Suppressor macrophage (primary cell): ENCODE measurements at places on chromosomes 2 and 18.

- DNase-seq: no peak
Observed at GRCh38 chr2:230863442-230864121, 1.2 kb upstream of the ITM2C start.

DNA sequence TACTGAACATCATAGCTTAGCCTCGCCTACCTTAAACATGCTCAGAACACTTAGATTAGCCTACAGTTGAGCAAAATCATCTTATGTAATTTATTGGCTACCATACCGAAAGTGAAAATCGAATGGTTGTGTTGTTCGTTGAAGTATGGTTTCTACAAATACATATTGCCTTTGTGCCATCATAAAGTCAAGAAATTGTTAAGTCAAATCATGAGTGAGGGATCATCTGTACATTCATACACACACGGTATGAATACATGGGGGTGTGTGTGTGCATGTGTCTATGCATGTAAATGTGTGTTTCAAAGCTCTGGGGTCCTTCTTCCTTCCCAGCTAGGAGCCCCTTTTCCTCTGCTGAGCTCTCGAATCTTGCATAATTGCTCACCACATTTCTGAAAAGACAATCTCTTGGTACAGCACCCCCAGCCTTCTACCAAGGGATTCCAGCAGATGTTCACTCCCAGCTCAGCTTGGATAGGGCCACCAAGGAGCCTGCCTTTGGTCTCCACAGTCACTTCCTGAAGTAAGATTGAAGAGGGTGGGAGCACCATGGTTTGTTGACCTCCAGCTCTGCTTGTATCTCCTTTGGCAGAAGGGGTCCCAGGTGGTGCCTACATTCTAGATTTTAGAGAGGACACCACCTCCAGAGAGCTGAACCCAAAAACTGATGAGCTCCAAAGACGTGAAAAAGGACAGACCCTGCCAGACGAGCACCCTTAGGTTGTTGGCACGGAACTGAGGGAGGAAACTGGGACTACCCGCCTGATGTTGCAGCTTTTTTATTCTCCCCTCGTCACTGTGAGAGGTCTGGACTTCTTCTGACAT, 33.2 kb upstream of the CYP1B1 start:
- DNase-seq: no peak

GRCh38 chr18:3061581-3062312, 48.8 kb upstream of the LPIN2 start:
- DNase-seq: no peak

DNA sequence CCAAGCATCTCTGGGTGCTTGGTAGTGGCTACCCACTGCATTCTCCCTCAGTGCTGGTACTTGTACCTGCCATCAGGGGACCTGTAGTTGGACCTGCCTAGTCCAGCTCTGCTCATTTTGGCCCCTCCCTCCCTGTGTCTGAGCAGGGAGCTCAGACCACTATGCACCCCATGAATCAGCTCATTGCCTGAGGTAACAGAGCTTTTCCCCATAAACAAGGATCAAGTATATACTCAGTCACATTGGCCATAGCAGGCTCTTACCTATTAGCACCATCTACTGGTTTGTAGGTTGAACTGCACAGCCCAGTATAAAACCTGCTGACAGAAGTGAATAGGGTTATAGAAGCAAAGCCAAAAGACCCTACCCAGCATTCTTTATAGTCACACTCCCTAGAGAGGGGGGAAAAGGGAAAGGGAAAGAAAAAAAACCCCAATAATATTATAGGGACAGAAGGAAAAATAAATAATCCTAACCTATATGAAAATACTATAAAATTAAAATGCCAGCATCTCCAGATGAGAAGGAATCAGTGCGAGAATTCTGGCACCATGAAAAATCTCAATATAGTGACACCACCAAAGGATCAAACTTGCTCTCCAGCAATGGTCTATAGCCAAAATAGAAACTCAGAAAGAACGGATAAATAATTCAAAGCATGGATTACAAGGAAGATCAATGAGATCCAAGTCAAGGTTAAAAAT, 6.9 kb upstream of the FLACC1 start:
- peak; percentile 51 for DNase-seq

- DNase-seq: no peak
Observed at GRCh38 chr2:148350199-148350598, 294.4 kb upstream of the EPC2 start.

- DNase-seq: no peak
Observed at GRCh38 chr2:36871068-36871707, 95.1 kb downstream of the STRN start.

DNA sequence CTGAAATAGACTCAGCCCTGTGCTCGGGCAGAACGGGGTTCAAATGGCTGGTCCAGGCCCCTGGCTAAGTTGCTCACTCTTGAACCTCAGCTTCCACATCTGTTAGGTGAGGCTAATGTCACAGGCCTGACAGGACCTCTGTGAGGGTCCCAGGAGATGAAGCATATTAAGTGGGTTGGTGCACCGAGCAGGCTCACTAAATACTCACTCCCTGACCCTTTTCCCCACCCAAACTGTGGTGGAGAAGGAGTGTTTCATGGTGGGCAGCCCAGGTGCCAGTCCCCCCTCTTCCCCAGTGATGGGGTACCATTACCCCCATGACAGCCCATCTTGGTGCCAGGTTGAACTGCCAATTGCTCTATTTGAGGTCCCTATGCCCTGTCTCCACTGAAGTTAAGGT, 286.0 kb downstream of the MYCN start:
- no peak for DNase-seq

DNA sequence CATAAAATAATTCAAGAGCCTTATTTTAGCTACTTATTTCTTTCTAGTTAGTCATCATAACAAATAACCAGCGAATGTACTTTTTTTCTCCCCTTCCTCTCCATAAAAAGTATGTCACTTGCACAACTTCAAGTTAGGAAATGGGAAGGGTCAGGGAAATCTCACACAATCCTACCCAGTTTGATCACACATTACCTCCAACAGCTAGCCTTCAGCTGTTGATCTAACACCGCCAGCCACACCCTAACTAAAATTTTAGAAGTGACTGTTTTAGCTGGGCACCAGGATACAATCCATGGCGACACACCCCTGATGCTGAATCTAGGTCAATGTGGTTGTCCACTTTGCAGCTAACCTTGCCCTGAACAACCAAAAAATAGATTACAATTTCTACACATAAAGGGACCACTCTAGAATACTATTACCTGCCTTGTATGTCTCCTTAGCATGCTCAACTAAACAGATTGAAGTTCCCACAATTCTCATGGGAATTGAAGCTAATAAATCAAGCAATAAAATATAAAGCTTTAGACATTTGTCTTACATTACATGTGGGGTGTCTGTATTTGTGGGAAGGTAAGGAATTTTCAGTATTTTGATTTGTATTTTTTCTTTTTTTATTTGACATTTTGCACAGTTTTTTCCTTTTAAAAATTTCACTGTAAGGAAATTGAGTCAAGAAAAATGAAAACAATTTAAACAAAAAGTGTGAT, 7.3 kb upstream of the COL3A1 start:
- no peak for DNase-seq

DNA sequence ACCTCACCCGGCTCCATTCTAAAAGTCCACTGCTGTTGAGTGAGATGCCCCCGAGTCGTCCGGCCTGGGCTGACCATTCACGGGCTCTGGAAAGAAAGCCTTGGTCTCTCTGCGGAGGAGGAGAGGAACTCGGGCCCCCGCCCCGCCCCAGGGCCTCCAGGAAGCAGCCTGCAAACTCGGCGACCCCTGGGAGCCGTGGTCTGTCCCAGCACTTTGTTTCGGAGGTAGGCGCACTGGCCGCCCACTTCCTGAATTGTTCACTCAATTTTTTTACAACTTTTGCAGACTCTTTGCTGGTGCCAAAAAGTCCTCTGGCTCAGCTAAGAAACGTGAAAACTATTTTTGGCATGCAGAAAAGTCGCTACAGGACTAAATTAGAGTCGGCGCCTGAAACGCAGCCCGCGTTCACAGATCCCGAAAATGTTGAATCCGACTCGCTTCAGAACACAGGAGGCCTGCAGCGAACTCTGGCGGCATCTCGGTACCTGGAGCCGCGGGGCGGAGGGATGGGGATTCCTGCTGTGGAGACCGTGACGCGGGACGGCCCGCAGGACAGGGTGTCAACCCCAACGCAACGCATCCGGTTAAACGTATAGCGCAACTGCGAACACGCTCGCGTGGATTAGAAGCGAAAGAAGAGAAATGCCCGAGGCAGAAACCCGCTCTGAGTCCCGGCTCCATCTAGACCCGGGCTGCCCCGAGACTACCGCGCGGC, 1.5 kb downstream of the PXDN start:
- no peak for DNase-seq

GRCh38 chr2:157442191-157442590, 1.7 kb downstream of the CYTIP start:
- DNase-seq: no peak

- DNase-seq: no peak
Observed at GRCh38 chr18:6781796-6782195, 52.3 kb downstream of the ARHGAP28 start.

DNA sequence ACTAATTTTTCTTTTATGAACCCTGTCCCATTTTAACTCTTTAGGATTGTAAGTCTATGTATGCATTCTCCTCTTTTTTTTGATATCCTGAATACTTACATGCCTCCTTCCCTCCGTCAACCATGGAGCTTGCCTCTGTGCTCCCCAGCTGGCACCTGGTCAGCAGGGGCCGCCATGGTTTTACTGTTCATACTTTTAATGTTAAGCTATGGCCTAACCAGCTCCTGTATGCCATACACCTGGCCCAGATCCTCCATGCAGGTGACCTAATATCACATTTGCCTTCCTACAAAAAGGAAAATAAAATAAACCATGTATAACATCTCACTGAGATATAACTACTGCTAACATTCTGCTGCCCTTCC, 283.1 kb upstream of the TRIB2 start:
- DNase-seq: no peak

GRCh38 chr18:74819433-74820059, 221.9 kb downstream of the ZNF407 start:
- no peak for DNase-seq

DNA sequence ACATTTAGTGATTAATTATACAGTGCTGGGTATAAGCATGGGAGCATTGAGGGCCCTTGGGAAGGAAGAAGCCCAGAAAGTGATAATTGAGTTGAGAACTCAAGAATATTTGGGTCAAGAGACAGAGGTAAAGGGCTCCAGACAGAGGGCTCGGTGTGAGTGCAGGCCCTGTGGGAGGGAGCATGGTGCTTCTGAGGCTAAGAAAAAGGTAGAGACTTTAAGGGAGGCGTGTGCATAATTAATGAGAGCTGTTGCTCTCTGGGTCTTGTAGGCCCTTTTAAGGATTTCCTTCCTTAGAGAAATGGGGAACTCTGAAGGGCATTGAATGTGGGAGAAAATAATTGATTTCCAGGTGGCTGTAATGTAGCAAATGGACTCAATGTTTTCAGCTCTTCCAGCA, 735.0 kb upstream of the POU3F3 start:
- DNase-seq: no peak

- DNase-seq: no peak
Observed at GRCh38 chr2:170587117-170587516, 128.0 kb upstream of the SP5 start.

DNA sequence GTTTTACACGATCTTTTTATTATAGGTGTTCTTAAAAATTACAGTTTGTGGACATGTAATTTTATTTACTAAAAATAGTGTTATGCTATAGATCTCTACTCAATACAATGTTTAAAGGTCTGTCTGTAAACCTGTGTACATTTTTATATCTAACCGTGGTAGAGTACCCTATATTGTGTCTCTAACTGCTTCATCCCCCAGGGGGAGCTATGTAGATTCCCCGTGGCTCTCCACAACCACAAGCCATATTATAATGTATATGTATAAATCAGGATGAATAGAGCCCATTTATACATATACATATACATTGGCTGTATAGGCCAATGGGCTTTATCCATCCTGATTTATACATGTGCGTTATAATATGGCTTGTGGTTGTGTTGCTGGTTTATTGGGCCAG, 59.4 kb downstream of the ADAM23 start:
- DNase-seq: no peak

DNA sequence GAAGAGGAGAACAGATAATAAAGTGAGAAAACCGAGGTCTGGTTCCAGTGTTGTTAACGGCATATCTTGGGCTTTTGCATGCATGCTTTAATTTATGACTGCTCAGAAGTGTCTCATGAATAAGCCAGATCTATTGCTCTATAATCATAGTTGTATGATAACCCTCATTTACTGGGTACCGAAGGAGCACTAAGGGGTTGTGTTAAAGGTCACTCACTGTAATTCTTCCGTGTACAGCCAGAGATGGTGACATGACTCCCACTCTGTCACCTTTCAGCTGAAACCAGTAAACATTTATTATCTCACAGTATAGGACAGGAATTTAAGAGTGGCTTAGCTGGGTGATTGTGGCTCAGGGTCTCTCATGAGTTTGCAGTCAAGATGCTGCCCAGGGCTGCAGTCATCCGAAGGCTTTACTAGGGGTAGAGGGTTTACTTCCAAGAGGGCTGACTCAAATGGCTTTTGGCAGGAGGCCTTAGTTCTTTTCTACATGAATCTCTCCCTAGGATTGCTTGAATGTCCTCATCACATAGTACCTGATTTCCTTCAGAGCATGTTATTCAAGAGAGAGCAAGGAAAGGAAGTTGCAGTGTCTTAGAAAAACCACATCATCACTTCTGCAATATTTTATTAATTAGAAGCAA, 107.0 kb downstream of the NAB1 start:
- no peak for DNase-seq

DNA sequence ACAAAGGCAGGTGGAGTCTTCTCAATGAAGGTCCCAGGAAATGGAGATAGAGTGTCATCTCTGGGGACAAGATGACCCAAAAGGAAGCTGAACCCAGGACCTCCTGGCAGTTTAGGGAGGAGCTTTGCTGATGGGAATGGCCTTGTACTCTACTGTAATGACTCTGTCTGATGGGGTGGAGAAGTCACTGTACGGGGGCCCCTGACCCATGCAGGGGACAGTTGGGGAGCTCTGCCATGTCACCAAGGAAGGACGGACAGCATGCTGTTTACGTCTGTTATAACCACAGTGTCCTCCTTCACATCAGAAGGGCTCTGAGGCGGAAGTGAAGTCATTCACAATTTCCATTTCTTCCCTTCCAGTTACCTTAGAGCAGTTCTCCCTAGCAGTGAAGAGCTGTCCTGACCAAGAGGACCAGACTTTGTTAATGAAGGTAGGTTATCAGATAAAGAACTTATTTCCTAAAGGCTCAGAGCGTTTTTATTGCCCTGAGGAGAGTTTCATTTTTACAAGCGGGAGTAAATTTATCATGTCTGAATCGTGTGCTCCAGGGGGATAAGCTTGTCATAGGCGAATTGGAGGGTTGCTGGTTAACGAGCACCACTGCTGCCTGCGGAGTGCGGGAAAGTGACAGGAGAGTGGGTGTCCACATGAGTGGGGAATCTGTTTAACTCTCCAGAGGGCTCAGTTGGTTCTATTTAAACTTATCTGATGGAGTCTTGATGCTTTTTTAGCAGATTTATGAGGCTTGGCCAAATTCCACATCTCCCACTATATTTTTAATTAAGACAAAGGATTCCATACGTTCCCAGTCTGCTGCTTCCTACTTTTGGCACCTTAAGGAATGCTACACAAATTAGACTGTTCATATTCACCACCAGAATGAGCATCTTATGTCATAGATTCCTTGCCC, 71.6 kb upstream of the BCL2L11 start:
- DNase-seq: no peak

GRCh38 chr18:6557057-6557769, 142.5 kb upstream of the L3MBTL4 start:
- DNase-seq: no peak
